ENCODE measurements at places on chromosomes 4 and X. TPM values are rescaled to one million over a fixed set of nuclear protein-coding genes. Genes with fewer than 3 reads are reported as not detected.

DNA sequence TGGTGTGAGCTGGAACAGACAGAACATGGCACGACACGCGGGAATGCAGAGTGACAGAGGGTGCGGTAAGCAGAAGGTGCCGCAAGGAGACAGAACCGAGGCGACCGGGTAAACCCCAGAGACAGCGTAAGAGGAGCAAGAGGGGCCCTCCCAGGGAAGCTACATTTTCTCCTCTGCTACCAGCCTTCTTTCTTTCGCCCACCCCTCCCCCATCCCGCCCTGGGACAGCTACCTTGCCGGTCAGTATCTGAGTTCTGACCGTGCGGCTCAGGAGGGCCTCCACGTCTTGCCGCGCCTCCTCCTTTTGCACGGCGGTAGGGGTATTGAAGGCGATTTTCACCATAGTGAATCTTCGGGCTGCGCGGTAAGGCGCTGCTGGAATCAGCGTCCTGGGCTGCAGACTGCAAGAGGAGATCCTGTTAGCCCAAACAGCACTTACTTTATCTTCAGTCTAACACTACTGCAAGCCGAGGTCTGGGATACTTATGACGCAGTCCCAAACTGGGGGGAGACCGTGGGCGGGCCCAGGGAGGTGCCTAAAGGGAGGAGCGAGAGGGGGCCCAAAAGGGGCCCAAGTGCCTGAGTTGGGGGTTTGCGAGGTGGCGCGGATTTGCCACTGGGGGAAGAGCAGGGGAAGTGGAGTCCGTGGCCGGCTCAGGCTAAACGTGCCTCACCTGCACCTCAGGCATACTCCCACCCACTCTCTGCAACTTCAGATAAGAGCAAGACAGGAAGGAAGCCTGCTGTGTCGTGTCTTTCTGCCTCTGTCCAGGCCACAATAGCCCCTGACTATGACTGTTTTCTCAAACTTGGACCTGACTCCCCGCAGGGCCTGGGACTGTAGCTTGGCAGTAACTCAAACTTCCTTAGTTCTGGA is at the start of gene ITM2A:
Gene ITM2A, minus strand, starts transcription at position 462 of the 877 bp plus-strand sequence. Its CDS starts 119 bp downstream, at position 343.
- peak; percentile 19 for DNase-seq

DNA sequence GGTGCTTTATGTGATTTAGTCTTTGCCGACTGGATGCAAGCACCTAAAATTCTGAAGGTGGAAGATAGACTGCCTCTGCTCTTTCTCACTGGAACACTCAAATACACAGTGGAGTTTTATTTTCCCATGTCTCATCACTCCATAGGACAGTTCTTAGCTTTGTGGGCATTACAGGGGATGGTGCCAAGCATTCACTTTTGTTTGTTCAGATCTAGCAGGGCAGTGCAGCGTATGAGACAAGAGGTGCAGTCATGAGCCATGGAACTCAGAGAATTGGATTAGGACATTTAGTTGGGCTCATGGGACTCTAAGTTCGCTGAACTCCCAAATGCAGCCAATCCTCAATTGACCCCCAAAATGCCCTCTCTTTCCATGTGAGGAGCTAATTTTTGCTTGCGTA is 1136.9 kb upstream of the PRKX start:
- DNase-seq, result no peak

- no peak for DNase-seq
Observed at GRCh38 chr4:71141125-71141524, 147.7 kb downstream of the DCK start.

- DNase-seq, result no peak
Observed at GRCh38 chr4:88091378-88091777, 67.1 kb downstream of the ABCG2 start.

- DNase-seq, result no peak
Observed at GRCh38 chr4:109972786-109973528, 60.3 kb downstream of the EGF start.

DNA sequence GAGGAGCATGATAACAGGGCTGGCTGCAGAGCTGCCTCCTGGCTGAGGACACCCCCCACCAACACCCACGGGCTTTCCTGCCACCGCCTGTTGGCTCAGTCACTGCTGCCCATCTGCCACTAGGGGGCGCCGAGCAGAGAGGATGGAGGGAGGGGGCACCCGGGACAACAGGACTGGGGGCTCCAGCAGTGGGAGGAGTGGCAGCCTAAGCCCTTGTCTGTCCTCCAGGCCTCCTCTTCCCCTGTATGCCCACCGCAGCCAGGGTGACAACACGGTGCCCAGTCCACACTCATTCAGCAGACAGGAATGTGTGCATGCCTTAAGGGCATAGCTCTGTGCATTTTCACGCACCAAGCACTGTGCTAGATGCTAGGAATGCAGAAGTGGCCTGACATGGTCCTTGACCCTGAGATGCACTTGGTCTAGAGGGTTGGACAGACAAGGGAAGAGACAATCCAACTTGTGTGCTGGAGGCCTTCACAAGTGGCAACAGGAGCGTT is 149.9 kb downstream of the AMMECR1 start:
- DNase-seq, result peak; percentile 62

DNA sequence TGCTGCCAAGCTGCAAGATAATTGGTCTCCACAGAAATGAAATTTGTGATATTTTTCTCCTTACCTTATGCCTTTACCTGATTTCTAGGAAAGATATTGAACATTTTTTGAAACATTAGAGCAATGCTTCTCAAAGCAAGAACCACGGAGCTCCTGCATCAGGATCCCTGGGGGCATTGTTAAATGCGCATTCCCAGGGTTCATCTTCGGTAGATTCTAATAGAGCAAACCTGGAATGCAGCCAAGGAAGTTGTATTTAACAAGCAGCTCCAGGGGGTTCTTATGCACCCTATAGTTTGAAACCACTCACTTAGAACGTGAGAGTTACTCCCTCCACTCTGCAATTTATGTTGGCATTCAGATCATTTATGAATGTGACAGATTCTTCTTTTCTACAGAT is 126.2 kb downstream of the SLC39A8 start:
- no peak for DNase-seq

- DNase-seq, result no peak
Observed at GRCh38 chr4:162938738-162939485, 227.8 kb downstream of the NAF1 start.

GRCh38 chrX:107659286-107659685 is 31.0 kb downstream of the PRPS1 start:
- no peak for DNase-seq

DNA sequence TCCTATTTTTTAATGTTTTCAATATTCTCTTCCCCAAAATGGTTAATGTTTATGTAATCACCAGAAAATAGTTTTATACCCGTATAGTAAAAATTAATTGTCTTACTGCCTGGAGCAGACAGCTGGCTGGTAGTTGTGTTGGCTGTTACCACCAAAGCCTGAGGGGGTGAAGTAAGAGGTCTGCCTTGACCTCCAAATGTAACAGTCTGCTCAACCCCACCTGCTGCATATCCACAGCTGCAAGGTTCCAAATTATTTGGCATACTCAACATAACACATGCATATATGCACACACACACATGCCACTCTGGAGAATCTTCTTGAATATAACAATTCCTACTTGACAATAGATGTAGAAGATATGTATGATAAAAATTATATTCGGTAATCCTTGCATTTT is 624.3 kb downstream of the ADGRL3 start:
- DNase-seq, result no peak

DNA sequence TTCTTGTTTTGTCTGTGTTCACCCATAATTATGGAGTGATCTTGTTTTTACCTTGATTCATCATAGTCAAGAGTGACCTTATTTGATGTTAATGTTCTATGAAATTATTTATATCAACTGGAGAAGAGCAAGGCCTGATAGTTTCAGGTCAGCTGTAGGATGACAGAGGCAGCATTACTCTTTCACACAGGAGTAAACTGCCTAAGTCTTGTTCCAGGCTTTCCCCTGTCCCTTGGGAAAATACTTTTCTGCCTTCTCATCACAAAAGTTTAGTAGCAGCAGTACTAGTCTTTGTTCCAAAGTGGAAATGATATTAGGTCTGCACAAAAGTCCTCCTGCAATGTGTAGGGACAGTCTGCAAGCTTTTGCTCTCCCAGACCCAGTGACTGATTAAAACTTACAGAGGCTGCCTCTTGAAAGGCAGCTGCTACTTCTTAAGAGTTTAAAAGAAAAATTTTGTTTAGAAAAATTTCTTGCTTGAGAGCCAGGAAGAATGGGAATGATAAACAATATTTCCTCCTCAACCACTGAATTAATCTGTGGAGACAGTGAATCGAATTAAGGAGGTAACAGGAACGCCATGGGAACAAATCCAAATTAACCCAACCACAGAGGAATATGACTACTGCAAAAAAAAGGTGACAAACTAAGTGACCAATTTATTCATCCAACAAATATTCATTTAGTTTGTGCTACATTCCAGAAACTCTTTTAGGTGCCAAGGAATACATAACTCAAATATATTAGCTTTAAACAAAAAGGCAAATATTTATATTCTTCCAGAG is 991.4 kb upstream of the PABPC4L start:
- DNase-seq, result no peak

DNA sequence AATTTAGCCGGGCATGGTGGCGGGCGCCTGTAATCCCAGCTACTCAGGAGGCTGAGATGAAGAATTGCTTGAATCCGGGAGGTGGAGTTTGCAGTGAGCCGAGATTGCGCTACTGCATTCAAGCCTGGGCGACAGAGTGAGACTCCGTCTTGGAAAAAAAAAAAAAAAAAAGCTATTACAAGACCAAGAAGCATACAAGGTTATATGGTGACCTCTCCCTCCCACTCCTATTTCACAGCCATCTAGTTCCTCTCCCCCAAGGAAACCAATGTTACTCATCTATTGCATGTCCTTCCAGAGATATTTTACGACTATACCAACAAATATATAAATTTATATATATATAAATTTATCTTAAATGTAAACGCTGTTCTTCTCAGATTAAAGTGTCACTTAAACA is 3.2 kb downstream of the SLC9A7 start:
- DNase-seq, result peak; percentile 20

DNA sequence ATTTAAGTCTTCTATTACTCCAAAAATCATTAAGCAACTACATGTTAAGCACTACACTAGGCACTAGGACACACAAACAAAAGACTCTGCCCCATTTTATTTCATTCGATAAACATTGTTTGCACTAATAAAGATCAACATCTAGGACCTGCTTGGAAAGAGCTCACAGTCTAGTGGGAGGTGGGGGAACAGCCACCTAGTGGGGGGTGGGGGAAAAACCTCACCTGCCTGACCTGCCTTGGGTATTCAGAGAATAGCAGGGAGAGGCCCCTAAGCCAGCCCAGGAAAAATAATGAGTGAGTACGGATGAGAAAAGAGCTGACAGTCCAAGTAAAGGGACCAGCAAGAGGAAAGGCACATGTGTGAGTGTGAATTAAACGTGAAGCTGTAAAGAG is 52.2 kb downstream of the PRDM5 start:
- DNase-seq, result no peak

DNA sequence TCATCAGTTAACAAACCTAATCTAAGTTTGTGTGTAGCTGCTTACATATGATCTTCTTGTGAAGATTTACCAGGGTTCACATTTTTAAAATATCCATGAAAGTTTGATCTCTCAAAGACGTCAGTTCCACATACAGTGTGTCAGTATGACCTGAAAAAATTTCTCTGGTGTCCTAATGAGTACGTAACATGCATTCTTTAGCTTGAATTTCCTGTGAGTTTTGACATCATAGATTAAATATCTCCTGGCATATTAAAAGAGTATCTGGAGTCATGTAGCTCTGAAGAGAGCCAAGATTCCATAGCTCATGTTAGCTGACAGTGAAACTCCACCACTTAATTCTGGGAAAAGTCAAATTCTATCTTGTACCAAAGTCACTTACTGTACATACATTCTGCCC is 43.9 kb upstream of the PDLIM5 start:
- DNase-seq, result peak; percentile 85

GRCh38 chr4:156659570-156659969 is 312.0 kb downstream of the PDGFC start:
- no peak for DNase-seq

GRCh38 chr4:151671541-151672059 is 89.2 kb downstream of the GATB start:
- DNase-seq, result peak; percentile 40

- DNase-seq, result no peak
Observed at GRCh38 chr4:101183666-101184373, 163.5 kb downstream of the PPP3CA start.

DNA sequence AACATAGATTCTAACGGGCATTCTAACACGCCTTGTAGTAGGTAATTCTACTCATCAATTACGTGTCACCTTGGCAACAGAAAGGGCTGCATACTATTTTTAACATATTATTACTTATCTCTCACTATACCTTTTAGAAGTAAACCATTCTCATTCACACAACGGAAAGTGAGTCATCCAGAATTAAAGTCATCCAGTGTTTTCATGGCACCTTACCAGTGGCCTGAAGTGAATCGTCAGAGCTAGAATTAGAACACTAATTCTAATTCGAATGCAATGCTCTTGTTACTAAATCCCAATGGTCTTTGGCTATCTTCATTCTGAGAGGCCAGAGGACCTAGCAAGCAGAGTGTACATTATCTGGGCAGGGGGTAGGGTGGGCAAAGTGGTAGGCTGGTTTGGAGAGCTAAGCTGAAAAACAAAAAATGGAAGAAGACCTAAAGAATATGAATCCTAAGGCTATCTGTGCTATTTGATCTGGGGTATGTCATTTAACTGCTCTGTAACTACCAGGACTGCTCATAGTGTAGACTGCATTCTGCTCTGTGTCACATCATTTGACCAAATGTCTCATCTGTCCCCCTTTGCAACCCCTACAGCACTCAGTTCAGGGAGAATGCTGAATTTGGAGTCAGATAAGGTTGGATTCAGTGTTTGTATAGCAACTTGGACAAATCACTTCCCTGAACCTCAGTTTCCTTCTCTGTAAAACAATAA is 96.5 kb downstream of the HDAC8 start:
- no peak for DNase-seq

DNA sequence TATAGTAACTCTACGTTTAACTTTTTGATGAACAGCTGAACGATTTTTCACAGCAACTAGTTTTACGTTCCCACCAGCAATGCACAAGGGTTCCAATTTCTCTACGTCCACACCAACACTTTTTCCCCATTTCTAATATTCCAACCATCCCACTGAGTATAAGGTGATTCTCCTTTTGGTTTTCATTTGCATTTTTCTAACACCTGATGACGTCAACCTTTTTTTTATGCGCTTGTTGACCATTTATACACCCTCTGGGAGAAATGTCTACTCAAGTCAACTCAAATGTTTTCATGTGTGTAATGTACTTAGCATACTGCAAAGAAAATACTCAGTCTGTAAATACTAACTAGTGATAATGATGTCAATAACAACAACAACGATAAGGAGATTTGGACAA is 177.2 kb upstream of the TENM3 start:
- no peak for DNase-seq

- DNase-seq, result no peak
Observed at GRCh38 chr4:3877236-3877635, 111.1 kb downstream of the ADRA2C start.

- peak; percentile 69 for DNase-seq
Observed at GRCh38 chr4:102139132-102139573, 206.1 kb downstream of the SLC39A8 start.

- no peak for DNase-seq
Observed at GRCh38 chr4:142585411-142585810, 260.7 kb downstream of the INPP4B start.

Gene HS6ST2
- 15.5 TPM for polyA plus RNA-seq

Gene AMTN
- polyA plus RNA-seq, result 0.53 TPM

Gene HAND2
- polyA plus RNA-seq, result 199 TPM

Gene CSAG2
- polyA plus RNA-seq, result not detected

Gene FREM3
- not detected for polyA plus RNA-seq

Gene KLHL5
- 27.4 TPM for polyA plus RNA-seq

Gene ANXA3
- 23.7 TPM for polyA plus RNA-seq

Gene PDCL2
- not detected for polyA plus RNA-seq

Gene PNMA6F
- not detected for polyA plus RNA-seq

Gene ATP2B3
- 0.42 TPM for polyA plus RNA-seq

Gene GPC4
- 24.8 TPM for polyA plus RNA-seq

Gene SGMS2
- not detected for polyA plus RNA-seq
